ENCODE measurements at places on chromosomes 2 and 18.

DNA sequence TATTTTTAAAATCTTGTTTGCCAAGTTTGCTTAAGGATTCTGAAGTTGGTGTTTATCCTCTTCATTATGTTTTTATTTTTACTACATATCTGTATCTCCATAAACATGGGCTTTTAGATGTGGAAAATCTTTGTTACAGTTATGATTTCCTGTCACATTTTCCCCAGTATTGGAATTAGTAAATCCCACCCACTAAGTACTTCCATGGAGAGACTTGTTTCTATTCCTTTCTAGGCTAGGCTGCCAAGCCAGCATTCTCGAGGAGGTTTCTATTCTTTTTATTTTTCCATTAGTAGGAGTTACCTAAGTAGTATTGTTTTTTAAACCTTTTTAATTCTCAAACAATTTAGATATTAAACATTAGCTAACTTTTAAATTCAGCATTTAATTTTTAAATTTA is 22.1 kb downstream of the PKP4 start:
- no peak for DNase-seq

- no peak for DNase-seq
Measured at GRCh38 chr2:25897506-25897905, 19.2 kb upstream of the ASXL2 start.

DNA sequence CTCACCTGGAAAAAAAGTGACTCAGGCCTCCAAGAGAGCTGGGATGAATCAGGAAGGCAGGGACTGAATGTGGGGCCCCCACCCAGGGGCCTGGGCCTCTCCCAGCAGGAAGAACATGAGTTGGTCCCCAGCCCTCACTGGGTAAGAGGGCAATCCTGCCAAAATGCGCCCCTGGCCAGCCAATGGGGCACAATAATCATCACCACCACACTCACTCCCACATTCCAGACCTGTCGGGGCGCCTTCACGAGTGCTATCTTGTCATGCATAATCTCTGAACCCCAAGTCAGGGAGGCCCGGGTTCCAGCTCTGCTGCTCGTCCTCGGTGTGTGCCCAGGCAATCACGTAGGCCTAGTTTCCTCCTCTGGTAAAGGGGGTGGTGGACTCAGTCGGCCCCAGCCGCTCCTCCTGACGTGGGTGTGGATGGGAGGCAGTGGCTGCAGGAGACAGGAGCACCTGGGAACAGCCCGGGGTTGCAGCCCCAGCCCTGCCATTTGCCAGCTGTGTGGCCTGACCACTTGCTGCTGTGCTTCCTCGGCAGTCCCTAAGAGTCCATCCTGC is 115.1 kb downstream of the CYP26B1 start:
- DNase-seq = no peak

DNA sequence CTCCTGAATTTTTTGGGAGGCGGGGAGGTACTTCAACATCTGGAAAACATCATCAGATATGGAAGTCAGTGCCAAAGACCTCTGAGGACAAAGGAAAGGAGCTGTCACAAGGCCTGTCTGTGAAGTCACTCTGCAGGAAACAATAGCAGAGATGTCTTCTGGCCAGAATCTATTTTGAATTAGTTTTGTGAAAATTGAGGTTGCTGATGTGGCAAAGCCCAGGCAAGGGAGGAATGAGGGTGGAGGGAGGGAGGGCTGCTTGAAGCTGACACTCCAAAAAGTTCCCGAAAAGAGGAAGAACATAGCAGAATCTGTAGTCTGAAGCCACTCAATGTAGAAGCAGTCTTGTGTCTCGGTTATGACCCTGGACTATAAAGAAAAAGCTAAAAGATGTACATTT is 151.1 kb upstream of the LHCGR start:
- DNase-seq = no peak

DNA sequence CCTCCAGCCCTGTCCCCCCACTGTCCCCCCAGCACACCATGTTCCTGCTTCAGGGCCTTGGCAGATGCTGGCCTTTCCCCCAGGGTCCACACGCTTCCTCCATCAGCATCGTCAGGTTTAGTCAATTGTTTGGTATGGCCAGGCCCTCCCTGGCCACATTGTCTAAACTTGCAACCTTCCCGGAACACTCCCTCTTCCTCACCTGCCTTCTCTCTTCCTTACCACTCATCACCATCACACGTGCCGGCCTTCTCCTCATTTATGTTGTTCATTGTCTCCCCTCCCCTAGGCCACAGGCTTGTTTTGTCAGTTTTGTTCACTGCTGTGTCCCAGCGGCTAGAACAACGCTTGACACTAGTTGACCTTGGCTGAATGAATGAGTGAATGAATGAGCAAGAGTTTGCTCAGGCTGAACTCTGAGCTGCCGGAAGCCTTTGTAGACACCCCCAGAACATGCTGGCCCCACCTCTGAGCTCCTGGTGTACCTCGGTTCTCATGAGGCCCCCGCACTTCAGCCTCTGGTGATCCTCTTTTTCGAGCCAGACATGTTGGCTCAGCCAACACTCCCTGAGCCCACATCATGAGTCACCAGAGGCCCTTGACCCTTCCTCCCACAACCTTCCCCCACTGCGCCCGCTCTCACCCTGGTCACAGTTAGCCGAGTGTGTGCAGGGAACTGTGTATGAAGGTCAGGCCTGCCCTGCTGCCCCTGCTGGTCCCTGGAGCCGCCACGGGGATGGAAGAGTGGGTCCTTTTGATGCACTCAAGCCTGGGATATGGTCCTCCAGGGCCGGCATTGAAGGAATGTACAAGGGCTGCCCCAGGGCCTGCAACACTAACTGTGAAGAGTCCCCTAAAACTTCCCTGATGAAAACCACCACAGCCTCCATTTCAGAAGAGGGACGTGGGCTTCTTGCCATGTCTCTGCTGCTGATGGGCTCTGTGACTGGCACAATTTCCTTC is 57.5 kb downstream of the HS1BP3 start:
- DNase-seq = no peak

DNA sequence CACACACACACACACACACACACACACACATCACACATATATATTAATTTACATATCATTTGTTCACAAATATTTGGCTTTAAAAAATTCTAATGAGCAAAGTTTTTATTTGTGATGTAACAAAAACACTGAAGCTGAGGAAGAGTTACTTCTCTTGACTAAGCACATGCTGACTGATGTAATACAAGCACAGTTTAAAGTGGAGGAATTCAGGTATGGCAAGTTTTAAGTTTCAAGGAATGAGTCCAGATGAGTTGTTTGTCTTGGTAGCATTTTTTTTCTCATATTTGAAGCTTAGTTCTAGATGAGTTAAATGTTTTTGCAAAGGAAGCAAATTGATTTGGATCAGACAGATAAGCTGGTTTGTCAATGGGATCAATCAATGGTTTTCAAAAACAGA is 20.2 kb upstream of the CALCRL start:
- no peak for DNase-seq

DNA sequence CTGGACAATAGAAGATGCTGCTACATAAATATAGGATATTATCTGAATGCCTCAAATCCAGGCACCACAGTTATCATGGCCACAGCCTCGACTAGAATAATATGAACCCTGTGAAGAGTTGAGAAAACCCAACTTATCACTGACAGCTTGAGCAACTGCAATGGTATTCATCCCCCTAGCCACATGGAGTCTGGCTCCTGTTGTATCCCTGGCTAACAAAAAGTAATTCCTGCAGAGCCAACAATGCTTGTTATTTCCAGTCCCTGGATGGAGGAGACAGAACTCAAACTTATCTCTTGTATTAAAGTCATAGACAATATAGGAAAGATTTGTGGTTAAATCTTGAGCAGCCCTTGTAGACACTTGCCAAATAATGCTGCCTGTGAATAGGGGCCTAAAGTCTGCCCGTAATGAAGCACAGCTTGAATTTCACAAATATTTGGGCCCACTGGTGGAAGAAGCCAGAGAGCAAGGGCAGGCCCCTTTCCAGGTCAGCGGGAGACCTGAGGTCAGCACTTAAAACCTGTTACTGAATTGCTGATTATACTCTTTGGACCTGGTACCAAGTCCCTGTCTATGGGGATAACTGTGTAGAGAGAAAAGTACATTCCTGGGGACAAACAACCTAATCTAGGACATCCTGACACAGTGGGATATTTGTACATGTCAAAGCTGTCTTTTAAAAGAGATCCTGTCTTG is 28.4 kb upstream of the SUCLG1 start:
- DNase-seq = no peak
